ENCODE measurements at places on chromosomes 3 and 15.

- DNase-seq, result no peak
Observed at GRCh38 chr3:111314898-111315297, 227.1 kb upstream of the CD96 start.

DNA sequence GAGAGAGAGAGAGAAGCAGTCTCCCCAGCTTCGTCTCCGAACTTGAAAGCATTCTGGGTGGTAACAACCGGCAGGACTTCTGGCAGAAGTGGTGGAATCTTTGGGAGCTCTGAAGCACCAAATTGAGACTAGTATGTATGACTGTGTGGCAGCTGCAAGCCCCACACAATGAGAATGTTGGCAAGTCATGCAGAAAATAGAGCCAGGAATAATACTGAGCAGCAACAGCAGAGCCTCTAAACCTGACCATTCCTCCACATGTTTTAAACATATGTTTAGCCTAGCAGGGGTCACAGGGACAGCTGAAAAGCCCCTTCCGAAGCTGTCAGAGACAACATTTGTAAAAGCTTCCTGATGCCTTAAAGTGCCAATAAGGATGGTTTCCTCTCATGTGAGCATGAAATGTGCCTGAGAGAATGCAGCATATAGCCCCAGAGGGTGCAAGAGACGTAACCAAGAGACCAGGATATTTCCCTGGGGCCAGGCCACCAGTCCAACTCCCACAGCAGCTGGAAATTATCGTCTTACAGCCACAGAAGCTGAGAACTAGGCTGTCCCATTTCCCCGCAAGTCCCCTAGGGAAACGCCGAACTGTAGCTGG is 178.6 kb upstream of the CCDC54 start:
- DNase-seq, result no peak

DNA sequence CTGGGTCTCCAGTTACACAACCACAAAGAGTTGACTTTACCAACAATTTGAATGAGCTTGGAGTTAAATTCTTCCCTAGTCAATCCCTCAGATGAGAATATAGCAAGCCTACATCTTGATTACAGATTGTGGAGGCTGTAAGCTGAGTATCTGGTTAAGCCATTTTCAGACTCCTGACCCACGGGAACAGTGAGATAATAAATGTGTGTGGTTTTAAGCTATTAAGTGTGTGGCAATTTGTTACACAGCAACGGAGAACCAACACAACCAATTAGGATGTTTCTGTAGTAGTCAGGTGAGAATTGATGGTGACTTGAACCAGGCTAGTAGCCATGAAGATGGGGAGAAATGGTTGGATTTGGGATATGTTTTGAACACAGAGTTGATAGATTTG is 37.7 kb upstream of the SLC4A7 start:
- no peak for DNase-seq

DNA sequence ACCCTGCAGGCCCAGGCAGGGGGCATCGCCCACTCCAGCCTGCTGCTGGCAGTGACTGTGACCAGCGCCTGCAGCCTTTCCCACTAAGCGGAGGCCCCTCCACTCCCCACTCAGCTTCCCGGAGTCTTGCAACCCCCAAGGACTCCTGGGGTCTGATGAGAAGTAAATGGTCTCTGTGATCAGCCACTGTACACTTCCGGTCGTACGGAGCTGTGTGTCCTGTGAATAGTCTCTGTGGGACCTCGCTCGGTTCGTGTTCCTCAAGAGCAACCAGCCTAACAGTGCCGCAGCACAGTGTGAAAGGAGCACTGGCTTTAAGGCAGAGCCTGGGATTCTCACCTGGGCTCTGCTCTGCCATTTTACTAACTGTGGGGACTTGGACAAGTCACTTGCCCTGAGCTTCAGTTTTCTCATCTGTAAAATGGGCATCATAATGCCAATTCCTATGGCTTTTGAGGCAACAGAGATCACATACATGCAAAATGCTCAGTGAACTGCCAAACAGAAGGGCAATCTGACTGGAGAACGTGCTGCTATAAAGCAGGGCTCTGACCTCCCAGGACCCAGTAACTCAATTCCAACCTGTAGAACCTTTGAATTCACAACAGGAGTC is 26.7 kb downstream of the TMEM43 start:
- DNase-seq, result no peak

Data from cortex of kidney (tissue), 1 donor.